ENCODE measurements at places on chromosomes 12 and 14.

GRCh38 chr14:102282751-102283465 is 22.1 kb downstream of the MOK start:
- no peak for DNase-seq

DNA sequence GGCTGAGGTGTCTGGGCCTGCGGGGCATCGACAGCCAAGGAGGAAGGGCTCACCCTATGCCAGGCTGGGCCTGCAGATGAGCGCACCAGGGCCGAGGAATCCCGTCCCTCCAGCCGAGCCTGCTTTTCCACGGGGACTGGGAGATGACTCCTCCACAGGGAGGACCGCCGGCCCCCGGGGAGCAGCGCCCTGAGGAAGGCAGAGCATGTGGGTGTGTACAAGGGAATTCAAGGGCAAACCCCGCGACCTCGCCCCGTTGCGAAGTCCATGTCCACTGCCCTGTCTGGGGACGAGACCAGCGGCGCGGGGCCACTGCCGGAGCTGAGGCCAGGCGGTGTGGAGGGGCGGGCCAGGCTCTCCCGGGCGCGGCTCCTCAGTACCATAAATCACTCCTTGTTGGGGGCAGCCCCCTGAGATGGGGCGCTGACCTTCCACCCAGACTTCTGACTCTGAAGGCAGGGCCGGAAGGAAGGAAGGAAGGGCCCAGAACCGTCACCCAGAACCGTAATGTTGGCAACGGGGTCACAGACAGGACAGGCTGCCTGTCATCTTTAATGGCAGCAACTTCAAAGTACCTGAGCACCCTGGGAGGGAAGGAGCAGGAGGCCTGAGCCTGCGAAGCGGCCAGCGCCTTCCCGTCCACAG is 52.5 kb downstream of the RNF34 start:
- no peak for DNase-seq

DNA sequence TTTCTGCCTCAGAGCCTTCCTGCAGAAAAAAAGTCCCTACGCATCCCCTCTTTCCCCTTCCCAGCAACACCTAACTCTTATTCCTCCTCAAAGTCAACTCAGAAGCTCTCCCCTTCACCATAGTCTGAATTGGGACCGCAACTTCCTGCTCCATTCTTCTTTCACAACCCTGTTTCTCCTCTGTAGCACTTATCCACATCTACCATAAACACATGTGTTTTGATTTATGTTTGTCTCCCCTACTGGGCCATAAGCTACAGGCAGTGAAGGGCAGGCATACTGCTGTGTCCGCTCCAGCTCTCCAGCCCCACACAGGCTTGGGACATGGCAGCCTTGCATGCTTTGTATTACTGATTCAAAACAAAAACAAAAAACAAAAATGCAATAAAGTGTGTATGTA is 5.9 kb downstream of the SDR9C7 start:
- no peak for DNase-seq

DNA sequence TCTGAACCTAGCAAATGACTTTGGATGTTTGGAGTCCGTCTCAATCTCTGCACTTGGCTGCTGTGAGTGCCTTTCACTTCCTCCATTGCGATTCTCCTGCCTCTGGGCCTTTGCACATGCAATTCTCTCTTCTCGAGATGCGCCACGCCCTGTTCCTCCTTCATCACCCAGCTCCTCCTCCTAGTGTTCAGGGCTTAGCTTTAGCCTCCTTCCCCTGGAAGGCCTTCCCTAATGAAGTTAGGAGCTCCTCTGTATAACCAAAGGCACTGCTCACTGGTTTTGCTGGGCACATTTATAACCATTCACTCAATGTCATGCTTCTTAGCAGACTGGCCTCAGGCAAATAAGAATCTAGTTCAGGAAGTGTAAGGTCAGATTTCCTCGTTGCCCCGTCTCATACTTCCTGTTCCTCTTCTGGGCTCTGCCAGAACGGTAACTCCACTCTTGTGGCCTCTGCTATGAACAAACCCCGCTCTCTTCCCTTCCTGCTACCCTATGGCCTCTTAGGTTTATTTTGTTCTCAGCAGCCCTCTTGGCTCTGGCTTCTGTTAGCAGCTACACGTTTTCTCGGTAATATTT is 171.4 kb downstream of the CRADD start:
- DNase-seq, result no peak

GRCh38 chr12:126342866-126343265 is 1277.6 kb downstream of the AACS start:
- DNase-seq, result peak; percentile 18

DNA sequence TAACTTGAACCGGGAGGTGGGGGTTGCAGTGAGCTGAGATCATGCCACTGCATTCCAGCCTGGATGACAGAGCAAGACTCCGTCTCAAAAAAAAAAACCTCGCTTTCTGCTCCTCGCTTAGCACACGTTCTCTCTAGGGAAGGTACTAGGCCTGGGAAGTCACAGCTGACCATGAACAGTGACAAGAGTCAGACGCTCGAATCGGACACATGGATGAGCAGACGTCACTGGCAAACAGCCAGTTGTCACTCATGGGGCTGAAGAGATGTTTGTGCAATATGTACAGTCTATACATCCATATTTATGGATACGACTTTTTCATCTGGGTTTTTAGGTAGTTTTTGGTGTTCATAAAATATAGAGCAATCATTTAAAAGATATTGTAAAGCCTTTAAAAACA is 19.4 kb downstream of the TCHP start:
- DNase-seq, result no peak

- DNase-seq, result no peak
Observed at GRCh38 chr12:9144730-9145106, 29.0 kb upstream of the A2M start.

GRCh38 chr12:99087278-99087677 is 442.2 kb downstream of the APAF1 start:
- no peak for DNase-seq

GRCh38 chr12:50088577-50089335 is 3.6 kb downstream of the SMARCD1 start:
- no peak for DNase-seq

DNA sequence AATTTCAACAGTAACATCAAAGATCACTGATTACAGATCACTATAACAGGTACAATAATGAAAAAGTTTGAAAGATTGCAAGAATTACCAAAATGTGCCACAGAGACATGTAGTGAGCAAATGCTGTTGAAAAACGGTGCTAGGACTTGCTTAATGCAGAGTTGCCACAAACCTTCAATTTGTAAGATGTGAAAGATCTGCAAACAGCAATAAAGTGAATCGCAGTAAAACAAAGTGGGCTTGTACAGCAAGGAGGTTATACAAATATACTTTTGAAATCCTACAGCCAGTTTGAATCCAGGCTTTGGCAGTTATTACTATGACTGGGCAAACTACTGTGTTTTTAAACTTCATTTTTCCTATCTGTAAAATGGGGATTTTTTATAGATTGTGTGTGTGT is 1.0 kb upstream of the PLEKHA5 start:
- DNase-seq, result no peak

DNA sequence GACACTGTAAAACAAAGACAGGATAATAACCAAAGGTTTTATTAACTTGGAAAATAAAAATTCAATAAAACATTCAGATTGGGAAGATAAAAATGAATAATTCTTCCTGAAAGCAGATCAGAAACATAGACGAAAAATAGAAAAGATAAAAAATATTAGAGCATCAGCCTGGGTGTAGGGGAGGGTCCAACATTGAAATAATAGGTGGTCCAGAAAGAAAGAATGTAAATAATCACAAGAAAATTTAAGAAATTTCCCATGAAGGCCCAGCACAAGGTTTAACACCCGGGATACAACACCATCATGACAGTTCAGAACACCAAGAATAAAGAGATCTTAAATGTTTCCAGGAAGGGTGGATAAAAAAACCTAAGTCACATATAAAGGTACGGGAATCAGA is 31.1 kb upstream of the DICER1 start:
- no peak for DNase-seq

DNA sequence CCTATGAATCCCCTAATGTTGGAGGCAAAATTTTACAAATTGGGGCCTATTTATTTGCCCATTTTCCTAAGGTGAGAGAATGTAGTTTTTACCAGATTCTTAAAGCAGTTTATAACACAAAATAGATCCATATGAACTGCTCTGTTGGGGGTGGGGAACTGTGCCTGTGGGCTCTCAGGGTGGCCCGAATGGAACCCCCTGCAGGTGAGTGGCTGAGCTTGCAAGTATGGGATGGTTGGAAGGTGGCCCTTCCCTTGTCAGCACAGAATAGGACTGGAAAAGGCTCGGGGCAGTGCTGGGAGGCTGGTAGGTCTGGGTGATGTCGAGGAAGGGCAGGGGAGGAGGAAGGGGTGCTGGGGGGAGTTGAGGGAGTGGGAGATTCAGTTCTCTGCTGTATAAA is 4.9 kb downstream of the VSX2 start:
- no peak for DNase-seq

DNA sequence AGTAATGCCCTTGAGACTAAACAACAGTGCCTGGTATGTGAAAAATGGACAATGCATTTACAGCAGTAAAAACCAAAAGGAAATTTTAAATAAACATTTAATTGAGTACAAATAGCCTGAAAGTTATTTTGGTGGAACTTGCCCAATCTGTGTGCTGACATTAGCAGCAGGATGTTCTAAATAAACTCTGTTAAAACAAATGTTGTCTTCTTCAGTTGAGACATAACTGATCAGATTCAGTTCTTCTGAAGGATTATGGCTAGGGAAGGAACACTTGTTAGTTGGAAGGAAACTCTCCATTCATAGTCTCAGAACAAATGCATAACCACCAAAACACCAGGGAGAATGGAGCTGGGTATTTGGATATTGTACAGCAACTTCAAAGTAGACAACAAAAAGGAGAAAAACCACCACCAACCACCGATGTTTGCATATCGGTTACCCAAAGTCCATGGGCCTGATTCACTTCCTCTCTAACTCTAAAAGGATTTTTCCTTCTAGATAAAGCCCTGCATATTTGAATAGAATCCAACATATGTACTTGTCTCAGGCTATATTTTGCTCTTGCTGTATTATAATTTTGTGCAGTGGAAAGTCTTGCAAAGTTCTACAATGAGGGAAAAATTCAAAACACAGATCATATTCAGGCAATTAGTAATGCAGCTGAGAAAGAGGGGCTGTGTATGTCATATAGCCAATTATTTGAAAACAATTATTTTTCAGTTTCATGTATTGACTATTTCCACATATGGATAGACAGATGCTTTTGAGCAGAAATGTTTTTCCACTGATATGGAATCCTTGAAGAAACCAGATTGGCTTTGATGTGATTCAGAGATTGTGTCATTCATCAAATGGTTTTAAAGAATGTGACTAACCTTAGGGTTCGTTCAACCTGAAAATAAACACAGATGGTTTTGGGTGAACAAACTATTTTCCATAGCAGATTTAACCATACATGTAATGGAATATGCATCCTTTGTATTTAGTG is 152.2 kb upstream of the BMP4 start:
- DNase-seq, result no peak

GRCh38 chr12:90128526-90128925 is 419.9 kb upstream of the ATP2B1 start:
- no peak for DNase-seq

DNA sequence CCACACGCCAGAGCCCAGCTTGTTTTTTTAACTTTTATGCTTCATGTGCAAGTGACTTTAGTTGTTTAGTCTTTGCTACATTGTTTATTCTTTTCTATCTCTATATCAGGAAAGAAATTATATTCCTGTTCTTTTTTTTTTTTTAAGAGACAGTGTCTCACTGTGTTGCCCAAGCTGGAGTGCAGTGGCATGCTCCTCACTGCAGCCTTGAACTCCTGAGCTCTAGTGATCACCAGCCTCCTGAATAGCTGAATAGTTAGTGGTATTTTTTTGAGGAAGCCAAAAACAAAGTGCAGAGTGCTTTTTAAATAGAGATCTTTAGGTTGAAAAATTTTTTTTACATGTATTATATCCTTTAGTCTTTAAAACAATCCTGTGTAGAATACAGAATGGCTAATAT is 58.2 kb downstream of the ETNK1 start:
- DNase-seq, result no peak

DNA sequence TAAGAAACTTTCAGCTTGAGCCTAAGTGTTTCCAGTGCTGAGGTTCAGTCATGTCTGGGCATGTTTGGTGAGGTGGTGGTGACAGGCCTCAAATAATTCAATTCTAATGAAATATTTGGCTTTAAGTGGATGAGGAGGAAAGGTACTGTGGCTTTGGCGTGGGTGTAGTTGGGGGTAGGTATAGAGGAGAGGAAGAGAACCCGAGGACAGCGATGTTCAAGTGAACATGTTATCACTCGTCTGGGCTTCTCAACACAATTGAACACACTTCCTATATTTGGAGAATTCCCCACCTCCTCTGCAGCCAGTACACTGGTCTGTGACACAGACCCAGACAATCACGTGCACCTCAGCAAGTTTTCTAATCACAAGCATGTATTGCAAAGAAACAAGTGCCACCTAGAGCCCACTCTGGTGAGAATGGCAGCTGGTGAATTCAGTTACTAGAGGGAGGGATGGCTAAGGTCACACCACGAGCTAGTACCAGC is 53.0 kb downstream of the IFNG-AS1 start:
- DNase-seq, result no peak

- DNase-seq, result no peak
Observed at GRCh38 chr14:87122166-87122565, 870.8 kb downstream of the GALC start.

DNA sequence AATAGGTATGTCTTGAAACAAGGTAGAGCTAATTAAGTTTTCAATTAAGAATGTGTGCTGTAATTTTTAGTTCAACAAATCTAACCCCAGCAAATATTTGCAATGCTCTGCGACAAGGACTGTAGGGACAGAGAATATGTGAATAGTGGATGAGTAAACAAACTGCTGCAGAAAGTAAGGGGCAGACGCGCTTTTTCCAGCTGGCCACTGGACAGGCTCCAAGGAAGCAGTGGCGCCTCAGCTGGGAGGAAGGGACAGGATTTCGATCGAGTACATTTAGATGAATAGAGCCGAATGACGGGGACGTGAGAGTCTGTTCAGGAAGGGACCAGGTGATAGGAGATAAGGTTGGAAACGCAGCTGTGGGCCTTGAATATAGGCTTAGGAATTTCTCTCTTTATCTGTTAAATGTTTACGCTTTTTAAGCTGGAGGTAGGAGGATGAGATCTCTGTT is 69.3 kb downstream of the ELK3 start:
- no peak for DNase-seq

DNA sequence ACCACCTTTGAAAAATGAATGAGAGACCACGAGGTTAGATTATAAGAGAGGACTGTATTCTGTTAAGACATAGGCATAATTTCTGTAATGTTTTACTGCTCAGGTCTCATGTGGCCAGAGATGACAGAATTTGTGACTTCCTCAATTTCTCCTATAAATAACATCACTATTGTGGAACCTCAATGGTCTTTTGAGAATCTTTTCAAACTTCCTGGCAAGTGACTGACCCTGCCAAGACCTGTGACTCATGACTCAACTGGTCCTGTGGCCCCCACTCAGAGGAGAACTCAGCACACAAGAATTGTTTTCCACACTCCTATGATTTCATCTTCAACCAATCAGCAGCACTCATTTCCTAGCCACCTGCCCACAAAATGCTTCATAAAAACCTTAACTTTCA is 508.2 kb upstream of the ATP2B1 start:
- peak; percentile 6 for DNase-seq

- DNase-seq, result no peak
Observed at GRCh38 chr14:22432348-22432976, 156.6 kb downstream of the DAD1 start.

GRCh38 chr14:95515080-95515489 is 1.4 kb downstream of the SYNE3 start:
- DNase-seq, result peak; percentile 21

Measured in T1000 (cell line).